ENCODE measurements at places on chromosomes 6 and 20. TPM values are rescaled to one million over a fixed set of nuclear protein-coding genes. Genes with fewer than 3 reads are reported as not detected.

The RGL2 gene
- 17.8 TPM for total RNA-seq

The CDH26 gene
- not detected for total RNA-seq

The VSX1 gene
- not detected for total RNA-seq

The SIRT5 gene
- total RNA-seq: 8.3 TPM

The GHRH gene
- total RNA-seq: not detected

DNA sequence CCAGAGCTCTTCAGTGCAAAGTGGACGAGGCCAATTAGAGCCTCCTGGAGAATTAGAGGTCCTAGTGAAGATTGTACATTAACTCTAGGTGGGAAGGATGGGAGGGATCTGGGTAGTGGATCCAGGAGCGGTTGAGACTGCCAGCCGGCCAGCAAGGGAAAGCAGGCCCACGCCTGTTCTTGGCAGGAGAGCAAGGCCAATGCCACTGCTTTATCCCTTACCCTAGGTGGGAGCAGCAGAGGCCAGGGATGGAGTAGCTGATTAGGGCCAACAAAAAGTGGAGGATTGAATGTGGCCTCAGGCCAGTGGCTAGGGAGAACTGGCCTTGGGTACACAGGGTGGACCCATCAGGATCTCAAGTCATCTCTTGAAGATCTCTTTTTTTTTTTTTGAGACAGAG lies 3.7 kb downstream of the ITPR3 start:
- no peak for DNase-seq
- no peak overlapping the region for H3K27ac ChIP-seq
- H3K4me1 ChIP-seq: peaks cover 26% of the 10 kb centered on the region
- no peaks in the 10 kb centered on the region for H3K27me3 ChIP-seq
- no peak overlapping the region for H3K4me3 ChIP-seq
- no peaks in the 10 kb centered on the region for H3K36me3 ChIP-seq

GRCh38 chr6:13354331-13355042 lies 26.1 kb upstream of the TBC1D7 start:
- no peak overlapping the region for H3K4me3 ChIP-seq
- H3K4me1 ChIP-seq: peaks cover 36% of the 10 kb centered on the region
- no peaks in the 10 kb centered on the region for H3K27me3 ChIP-seq
- peak overlapping the region; percentile 94 for H3K27ac ChIP-seq

DNA sequence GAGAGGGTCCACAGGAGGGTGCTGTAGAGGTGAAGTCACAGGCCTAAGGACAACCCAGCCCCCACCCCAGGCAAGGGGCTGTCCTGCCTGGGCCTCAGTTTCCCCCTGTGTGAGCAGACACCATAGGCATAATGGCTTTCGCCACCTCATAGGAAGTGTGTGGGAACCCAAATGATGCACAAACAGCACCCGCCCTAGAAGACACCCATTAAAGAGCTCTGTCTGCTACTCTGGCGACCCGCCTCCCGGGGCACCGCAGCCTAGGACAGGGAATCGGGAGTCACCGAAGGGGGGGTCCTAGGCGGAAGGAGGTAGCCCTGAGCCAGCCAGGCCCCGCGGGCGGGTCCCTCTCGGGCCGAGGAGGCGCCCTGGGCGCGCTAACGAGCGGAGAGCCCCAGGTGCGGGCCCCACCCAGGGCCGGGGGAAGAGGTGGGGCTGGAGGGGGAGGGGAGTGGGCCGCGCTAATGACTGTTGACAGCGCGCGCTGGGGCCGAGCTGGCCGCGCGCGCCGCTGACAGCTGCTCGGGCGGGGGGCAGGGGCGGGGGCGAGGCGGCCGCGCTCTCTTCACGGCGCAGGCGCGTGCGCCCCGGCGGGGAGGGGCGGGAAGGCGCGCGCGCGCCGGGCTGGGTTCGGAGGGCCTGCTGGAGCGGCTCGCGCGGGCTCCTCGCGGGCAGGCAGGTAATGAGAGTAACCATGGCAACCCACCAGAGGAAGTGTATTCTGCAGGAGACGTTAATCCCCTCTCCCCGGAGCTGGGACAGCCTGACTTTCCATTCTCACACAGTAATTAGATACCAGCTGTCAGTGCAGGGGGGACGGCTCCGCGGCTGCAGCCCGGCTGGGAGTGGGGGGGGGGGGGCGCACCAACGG lies 48.9 kb downstream of the NOL4L start:
- no peak for DNase-seq
- no peaks in the 10 kb centered on the region for H3K36me3 ChIP-seq
- peak overlapping the region; percentile 61 for H3K4me3 ChIP-seq
- peaks cover 46% of the 10 kb centered on the region for H3K4me1 ChIP-seq

DNA sequence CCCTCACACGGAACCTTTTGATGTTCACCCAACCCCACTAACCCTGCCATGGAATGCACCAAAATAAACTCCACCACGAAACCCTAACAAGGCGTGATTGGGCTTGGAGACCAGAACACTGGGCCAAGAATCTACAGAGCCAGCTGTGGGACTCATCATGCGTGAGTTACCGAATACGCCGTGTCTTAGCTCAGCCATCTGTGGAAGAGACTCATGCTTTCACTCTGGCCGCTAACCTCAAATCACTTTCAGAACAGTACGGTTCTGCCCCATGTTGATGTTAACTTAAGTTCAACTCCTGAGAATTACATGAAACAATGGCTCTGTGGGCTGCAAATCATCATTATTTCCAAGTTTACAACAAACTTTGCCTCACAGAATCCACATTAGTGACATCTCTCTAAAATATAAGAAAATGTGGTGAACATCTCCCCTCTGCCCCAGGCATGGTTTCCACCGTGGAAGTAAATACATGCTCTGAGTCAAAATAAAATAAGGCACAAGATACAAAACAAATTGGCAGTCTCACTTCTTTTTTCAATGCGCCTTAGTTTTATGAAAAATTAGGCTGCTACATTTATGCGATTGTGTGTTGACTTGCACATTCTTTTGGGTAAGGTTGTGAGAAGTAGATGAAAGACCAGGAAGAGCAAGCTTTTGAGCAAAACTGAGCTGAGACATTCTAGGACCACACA lies 308.9 kb upstream of the EXOC2 start:
- DNase-seq: peak; percentile 48
- peak overlapping the region; percentile 45 for H3K4me3 ChIP-seq
- H3K27me3 ChIP-seq: no peaks in the 10 kb centered on the region

DNA sequence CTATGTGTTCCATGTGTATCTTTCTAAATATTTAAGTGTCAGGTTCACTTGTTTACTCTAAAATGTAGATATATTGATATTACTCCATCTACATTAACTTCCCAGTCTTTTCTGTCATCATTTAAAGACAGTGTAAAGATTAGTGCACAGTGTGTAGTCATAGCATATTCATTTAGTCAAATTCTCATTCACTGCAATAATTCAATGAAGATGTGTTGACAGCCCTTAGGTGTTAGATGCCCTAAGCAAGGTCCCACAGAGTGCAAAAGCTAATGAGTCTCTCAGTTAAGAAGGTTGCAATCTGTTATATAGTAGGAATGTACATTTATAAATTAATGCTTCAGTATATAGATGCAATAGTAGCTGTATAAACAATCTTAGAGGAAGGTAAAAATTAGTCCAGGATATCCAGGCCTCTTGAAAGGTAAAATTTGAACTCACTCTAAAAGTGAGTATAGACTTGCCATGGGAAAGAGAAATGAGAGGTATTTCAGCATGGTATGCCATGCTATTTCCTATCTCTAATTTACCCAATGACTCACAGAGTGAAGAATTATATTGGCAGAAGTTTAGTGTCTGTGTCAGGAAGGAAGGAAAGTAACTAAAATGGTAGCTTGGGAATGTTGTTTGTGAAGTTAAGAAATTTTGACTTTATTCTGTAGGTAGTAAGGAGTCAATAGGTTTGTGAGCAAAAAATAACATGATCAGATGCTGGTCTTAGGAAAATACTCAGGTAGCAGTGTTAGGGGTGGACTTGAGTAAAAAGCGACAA lies 969.9 kb upstream of the CITED2 start:
- no peaks in the 10 kb centered on the region for H3K4me1 ChIP-seq
- H3K4me3 ChIP-seq: no peak overlapping the region
- H3K27me3 ChIP-seq: no peaks in the 10 kb centered on the region
- DNase-seq: no peak
- H3K36me3 ChIP-seq: no peaks in the 10 kb centered on the region

DNA sequence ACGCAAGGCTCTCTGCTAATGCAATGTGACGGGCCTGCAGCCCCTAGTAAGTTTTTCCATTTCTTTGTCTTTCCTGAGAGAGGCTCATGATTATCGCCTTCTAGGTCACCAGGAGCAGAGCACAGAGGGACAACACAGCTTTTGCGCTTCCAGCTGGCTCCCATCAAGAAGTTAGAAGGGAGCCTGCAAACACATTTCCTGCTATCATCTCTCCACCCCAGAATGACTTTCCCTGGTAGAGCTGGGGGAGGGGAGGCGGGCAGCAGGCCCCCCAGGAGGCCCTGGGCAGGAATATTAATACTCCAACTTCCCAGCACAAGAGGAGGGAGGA lies 35.7 kb upstream of the CCDC167 start:
- no peaks in the 10 kb centered on the region for H3K4me1 ChIP-seq
- DNase-seq: no peak
- no peak overlapping the region for H3K27ac ChIP-seq
- no peaks in the 10 kb centered on the region for H3K27me3 ChIP-seq
- no peaks in the 10 kb centered on the region for H3K36me3 ChIP-seq

DNA sequence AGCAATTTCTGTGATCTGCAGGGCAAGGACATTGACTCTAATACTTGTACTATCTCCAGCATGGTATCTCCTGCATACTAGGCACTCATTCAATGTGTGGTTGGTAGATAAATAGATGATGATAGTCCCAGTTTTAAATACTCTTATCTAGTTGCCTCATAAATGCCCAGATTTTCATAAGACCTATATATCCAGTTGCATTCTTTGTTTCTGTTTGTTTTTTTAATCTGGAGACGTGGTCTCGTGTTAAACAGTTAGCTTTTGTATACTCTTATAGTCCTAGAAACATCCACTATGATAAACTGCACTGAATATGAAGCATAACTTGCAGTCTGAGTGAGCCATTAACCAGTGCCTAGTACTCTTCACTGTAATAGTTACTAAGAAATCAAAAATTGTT lies 35.5 kb upstream of the SUMO4 start:
- H3K27me3 ChIP-seq: no peaks in the 10 kb centered on the region
- DNase-seq: no peak
- H3K36me3 ChIP-seq: peaks cover 1% of the 10 kb centered on the region
- H3K4me1 ChIP-seq: peaks cover 15% of the 10 kb centered on the region
- H3K4me3 ChIP-seq: no peak overlapping the region

DNA sequence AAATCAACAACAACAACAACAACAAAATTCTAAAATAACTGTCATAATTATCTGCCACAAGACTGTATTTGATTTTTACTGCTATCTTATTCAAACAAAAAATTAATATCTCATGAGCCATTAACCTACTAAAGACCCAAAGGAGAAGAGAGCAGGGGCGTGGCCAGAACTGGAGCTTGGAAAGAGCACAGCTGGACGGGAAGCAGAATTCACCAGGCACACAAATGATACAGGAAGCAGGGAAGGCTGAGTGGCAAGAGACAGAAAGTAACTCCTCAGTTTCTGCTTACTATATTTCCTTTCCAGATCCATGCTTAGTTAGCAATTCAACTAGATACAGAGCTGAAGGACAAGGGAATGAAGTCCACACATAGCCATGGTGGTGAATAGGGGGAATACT lies 54.4 kb downstream of the FKBP5 start:
- no peaks in the 10 kb centered on the region for H3K4me1 ChIP-seq
- DNase-seq: no peak
- H3K4me3 ChIP-seq: no peak overlapping the region
- peaks cover 2% of the 10 kb centered on the region for H3K36me3 ChIP-seq
- H3K27me3 ChIP-seq: no peaks in the 10 kb centered on the region
- no peak overlapping the region for H3K27ac ChIP-seq

DNA sequence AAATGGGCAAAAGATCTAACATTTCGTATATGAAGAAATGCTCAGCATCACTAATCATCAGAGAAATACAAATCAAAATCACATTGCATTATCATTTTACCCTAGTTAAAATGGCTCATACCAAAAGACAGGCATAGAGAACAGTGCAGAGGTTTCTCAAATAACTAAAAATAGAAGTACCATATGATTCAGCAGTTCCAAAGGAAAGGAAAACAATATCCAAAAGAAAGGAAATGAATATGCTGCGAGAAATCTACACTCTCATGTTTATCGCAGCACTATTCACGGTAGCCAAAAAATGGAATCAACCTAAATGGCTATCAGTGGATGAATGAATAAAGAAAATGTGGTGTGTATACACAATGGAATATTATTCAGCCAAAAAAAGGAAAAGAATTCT lies 63.5 kb downstream of the VTA1 start:
- no peak overlapping the region for H3K27ac ChIP-seq
- no peak for DNase-seq

DNA sequence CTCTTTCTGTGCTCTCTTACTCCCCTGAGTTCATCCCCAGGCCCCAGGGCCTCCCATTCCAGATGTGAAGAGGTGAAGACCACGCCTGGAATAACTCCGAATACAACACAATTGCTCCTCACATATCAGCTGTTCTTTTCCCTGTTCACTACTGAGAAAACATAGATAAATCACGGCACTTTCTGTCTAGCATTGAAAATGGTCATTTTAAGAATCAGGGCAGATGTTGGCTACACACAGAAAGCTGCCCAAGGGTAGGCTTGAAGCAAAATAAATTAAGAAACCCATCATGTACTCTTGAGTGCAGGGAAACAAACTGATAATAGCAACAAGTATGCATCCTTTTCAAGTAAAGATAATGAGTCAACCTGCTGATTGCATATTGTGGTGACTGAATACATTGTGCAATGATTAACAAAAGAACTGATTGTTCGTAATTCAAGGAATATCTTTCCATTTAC lies 382.5 kb downstream of the PRKN start:
- no peak overlapping the region for H3K4me3 ChIP-seq
- H3K27ac ChIP-seq: no peak overlapping the region
- DNase-seq: no peak
- H3K4me1 ChIP-seq: no peaks in the 10 kb centered on the region
- no peaks in the 10 kb centered on the region for H3K36me3 ChIP-seq

DNA sequence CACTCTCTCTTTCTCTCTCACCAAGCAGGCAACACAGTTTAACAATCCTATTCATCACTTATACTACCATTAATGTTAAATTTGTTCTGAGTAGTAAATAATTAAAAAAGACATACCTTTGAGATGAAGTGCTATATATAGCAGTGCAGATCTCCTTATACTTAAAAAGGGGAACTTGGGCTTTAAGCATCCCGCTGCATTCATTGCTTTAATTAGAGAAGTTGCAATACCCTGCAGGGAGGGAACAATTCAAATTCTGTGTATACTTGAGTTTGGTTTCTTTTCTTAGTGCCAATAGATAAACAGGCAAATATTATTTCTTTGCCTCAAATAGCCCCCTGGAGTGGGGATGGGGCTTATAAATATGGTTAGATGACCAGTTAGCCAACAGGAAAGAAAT lies 10.8 kb upstream of the ZBTB24 start:
- H3K27ac ChIP-seq: no peak overlapping the region
- no peak for DNase-seq
- H3K27me3 ChIP-seq: no peaks in the 10 kb centered on the region

Measured in GM12878 (cell line).